Stimulated activated CD4-positive, alpha-beta T cell treated with anti-CD3 and anti-CD28 coated beads, TNF-alpha, amount 100 ng/mL, for 24 hours (primary cell): ENCODE measurements at places on chromosomes 2 and 18.

DNA sequence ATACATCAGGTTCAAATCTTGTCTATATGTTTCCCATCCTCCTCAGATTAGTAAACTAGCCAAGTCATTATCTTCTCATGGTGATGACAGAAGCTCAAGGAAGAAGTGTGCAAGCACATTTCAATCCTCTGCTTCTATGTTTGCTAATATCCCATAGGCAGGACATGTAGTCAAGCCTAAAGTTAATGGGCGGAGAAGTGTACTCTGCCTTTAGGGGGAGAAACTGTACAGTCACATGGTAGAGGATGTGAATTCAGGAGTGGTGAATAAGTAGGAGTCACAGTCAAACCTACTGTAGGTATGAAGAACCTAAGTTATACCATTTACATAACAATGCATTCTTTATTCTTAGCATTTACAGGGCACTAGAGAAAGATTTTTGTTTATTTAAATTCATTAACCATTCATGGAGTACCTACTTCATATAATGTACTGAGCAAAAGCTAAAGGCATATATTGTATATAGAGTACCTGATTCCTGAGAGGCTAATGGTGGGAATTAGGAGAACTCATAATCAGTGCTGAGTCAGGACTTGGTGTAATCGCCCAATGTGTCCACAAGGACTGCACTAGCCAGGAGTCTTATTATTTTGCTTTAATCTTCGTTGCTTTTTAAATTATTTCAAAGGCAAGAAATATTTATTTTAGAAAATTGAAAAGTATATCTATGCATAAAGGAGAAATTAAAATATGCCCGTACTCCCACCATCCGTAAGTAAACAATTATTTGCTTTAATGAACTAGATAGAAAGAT is 394.3 kb upstream of the ETAA1 start:
- no peak for DNase-seq

GRCh38 chr2:111031546-111032478 is 88.9 kb upstream of the BCL2L11 start:
- DNase-seq, result no peak

GRCh38 chr2:5473635-5474034 is 218.5 kb upstream of the SOX11 start:
- DNase-seq, result no peak

GRCh38 chr2:70710038-70710690 is 57.8 kb downstream of the ADD2 start:
- no peak for DNase-seq

- DNase-seq, result no peak
Observed at GRCh38 chr2:105771836-105772235, 27.1 kb downstream of the NCK2 start.

- no peak for DNase-seq
Observed at GRCh38 chr2:238159661-238160205, 963 bp downstream of the ERFE start.

DNA sequence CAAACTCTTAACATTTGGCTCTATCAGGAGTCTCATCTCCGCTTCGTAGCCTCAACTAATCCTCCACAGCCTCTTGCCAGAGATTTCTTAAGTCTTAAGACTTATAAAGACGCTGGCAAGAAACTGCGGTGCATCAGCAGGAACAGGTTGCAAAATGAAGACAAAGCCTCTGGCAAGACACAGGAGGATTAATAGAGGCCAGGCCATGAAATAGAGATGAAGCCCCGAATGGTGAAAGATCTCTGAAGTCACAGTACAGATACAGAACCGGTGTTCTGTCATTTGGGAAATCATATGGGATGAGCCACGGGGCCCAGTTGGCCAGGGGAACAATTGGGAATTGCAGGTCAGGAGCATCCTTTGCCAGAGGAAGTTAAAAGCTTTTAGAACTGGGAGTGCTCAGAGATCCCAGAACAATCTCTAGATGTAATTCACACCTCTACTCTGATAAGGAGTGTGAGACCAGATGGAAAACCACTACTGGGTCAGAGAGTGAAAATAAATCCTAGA is 190.9 kb upstream of the FOSL2 start:
- DNase-seq, result no peak

GRCh38 chr2:69741575-69742321 is at the start of gene ANXA4:
Gene ANXA4, plus strand, starts transcription at chr2:69742134. Its CDS starts 39,432 bp downstream, at chr2:69781566.
- DNase-seq, result peak; percentile 74

GRCh38 chr2:106270471-106270891 is 76.4 kb upstream of the UXS1 start:
- no peak for DNase-seq

DNA sequence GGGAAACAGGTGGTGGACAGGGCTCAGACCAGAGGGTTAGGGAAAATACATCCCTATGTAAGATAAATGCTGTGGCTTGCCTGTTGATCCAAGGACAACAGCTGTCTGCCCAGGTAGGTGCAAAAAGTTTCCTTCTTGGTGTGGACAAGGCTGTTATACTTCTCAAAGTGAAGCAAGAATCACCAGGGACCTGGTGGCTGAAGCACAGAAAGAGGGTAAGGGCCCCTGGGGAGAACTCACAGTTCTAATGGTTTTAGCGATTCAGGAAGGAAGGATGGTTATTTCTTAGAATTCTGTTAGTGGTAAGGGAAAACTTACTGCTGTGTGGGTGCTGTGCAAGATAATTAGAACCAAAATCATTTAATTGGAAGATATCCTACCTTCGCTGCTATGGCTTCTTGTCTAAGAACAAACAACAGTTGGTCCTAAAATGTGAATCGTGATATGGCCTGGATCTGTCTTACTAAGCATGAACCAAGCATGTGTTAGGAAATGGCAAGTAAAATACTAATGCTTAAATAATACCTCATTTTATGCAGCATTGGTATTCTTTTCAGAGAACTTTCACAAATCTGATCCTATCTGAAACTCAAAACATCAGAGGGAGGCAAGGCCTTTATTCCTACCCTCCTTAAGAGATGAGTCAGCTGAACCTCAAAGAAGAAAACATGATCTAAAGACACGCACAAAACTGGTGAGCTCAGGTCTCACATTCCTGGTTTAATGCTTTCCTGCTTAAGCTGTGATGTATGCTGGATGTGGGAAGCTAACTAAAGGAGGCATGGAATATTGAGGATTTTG is 159.2 kb upstream of the THUMPD2 start:
- DNase-seq, result no peak

DNA sequence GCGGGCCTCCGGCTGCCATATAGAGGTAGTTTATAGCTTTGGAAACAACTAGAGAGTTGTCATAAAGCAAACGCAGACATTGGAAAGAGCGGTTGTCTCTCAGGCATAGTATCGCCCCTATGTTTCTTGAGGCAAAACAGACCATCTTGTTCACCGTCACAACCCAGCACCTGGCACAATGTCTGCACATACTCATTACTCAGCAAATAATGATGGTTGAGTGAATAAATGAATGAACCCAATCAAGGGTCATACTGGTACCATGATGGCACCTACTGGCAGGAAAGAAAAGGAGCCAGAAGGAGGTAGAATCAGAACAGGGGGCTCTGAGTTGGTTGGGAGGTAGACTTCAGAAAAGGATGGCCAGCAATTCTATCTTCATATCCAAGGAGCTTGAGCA is 118.5 kb downstream of the ANTXR1 start:
- DNase-seq, result no peak

- DNase-seq, result no peak
Observed at GRCh38 chr2:74910245-74910644, 48.2 kb upstream of the POLE4 start.

GRCh38 chr18:3998698-3999333 is 456.3 kb downstream of the DLGAP1 start:
- DNase-seq, result no peak

DNA sequence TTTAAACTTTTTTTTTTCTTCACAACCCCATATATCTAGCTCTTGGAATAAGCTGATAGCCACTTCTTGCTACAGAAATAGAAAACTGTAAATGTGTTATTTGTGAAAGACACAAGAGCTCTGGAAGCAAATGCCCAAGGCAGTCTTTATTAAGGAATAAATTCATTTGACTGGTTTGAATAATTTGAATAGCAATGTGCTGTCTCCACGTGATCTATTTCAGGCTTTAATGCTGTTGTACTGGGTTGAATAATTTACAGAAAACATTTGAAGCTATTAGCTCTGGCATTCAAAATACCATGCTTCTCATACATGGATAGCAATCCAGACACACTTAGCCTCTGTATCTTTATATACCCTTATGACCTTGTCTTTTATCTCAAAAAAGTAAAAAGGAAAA is 366.7 kb upstream of the KCNJ3 start:
- DNase-seq, result no peak

DNA sequence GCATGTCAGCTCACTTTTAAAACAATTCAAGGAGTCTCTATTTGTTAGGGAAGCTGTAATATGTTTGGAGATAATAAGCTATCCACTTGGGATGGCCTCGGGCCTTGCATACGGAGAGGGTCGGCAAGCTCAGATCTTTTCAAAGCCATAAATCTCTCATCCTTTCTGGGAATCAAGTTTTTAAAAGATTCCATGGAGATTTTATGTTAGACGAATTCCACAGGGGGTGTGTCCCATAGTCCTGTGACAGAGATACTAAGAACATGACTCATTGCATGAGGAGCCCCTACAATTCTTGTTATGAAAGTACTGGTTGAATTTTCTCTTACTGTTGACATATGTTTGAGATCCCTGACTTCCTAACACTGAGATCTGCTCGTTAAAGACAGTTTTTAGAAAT is 108.7 kb downstream of the FEZ2 start:
- DNase-seq, result no peak

GRCh38 chr2:45459860-45460259 is 151.2 kb downstream of the SRBD1 start:
- no peak for DNase-seq

DNA sequence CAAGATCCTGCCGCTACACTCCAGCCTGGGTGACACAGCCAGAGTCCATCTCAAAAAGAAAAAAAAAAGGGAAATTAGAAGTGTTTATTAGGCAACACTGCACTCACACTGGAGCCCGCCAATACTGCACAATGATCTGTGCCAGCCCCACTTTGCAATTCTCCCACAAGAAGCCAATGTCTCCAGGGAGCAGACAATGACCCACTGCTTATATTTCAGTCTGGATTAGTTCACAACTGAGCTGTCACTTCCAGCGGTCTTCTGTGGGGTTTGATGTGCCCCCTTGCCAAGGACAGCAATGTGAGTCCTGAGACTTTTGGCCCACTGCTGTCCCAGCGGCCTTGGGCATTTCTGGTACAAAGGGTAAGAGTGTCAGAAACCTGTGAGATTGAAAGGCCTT is 85.6 kb upstream of the PPM1B start:
- no peak for DNase-seq

- DNase-seq, result no peak
Observed at GRCh38 chr18:32160547-32160946, 29.3 kb upstream of the MEP1B start.

DNA sequence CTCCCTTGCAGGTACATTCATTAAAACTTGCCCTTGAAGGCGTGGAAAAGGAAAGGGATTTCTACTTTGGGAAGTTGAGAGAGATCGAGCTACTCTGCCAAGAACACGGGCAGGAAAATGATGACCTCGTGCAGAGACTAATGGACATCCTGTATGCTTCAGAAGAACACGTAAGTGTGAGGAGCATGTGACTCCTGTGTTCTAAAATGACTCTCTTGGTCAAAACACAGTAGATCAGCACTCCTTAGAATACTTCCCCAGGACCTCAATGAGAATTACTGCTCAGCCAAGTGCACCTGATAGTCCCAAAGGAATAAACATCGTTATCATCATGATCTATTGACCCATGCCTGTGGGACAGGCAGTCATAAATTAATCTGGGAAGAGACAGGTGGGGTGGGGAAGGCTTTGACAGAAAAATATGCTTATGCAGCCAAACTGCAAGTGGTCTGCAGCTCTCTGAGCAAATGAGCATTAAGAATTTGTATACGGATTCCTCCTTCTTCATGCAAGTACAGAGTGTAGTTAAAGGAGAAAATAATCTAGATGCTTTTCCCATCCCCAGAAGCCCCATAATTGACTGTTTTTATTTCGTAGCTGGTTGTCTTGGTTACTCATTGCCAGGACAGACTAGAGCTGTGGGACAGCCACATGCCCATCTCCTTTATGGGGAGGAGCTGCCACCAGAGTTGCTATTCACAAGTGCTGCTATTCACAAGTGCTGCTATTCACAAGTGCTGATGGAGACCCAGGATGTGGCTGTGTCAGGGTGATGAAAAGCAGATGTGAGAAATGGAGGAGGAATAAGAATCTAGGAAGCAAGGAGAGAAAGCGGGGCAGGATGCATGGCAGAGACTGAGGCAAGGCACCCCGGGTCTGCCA is 91.0 kb downstream of the MAPRE2 start:
- DNase-seq, result no peak

GRCh38 chr2:201964631-201965206 is 68.9 kb upstream of the FZD7 start:
- peak; percentile 12 for DNase-seq

- DNase-seq, result no peak
Observed at GRCh38 chr18:50507120-50507590, 52.7 kb upstream of the MAPK4 start.

DNA sequence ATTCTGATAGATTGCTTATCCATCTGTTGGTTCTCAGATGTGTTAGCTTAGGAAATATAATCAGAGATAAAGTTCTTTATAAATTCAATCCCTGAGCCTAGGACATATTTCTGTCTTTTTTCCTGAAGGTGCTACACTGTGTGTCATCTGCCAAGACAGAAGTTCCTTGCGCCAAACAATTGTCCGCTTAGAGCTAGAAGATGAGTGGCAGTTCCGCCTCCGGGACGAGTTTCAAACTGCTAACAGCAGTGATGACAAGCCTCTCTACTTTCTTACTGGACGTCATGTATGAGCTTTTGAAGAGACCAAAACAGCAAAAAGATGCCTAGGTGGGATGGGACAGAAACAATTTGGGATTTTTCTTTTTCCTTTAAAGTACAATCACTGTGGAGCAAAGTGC is 78.0 kb downstream of the ESCO1 start:
- DNase-seq, result no peak

DNA sequence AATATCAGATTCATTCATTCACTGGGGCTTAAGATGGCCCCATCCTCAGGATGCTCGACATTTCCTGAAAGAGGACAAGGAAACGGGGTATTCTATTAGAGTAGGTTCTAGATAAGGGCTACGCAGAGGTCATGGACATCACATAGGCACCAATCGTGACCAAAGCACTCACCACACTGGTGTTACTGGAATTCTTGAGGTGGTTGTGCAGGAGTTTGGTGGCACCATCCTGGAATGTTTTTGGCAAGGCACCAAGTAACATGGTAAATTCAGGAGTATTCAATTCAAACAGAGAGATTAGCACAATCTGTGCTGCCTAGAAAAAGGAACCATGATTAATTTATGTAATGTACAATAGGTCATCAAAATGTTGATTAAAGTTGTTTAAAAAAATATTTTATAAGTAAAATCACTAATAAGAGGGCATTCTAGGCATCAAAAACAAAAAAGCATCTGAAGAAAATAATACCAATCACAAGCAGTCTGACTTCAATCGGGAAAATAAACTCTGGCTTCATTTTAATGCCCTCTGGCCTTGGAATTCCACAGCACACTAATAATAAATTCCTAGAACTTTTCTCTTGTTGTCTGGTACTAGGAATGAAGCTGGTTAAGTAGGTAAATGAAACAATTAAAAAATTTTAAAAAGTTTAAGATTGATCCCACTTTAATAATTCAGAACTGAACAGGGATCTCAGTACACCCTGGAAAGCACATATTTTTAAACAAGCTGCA is 102.8 kb upstream of the TFCP2L1 start:
- no peak for DNase-seq

- DNase-seq, result no peak
Observed at GRCh38 chr2:207845202-207845864, 75.6 kb upstream of the FZD5 start.

GRCh38 chr2:26488463-26489212 is 10.7 kb upstream of the OTOF start:
- no peak for DNase-seq

- no peak for DNase-seq
Observed at GRCh38 chr2:227906991-227907390, 35.6 kb downstream of the DAW1 start.
